CD4-positive, alpha-beta T cell treated with Interleukin-4 for 4 hours (primary cell): ENCODE measurements at places on chromosomes 4 and X.

DNA sequence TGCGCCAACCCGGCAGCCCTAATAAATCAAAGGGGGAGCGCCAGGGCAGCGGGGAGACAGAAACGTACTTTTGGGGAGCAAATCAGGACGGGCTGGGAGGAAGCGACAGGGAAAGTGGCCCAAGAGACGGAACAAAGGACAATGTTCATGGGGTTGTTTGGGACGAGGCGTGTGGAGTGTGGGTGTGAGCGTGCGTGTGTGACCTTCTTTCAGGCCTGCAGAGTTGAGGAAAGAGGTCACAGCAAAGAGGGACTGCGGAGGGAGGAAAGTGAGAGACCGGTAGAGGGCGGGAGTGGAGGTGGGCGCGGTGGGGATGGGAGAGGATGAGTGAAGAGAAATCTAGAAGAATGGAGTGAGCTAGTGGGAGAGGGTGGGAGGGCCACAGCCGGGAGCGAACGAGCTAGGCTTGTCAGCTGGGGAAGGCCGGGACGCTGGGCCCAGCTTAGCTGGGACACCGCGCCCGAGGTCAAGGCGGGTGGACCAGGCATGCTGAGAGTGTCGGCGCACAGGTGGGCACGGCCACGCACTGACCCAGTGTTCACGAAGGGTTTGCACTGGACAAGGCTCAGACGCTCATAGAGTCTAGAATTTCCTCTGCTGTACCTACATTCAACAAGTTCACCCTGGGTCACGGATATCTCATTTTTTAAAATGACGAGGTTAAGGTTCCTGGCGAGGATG, 14.7 kb upstream of the PITX2 start:
- no peak for DNase-seq

DNA sequence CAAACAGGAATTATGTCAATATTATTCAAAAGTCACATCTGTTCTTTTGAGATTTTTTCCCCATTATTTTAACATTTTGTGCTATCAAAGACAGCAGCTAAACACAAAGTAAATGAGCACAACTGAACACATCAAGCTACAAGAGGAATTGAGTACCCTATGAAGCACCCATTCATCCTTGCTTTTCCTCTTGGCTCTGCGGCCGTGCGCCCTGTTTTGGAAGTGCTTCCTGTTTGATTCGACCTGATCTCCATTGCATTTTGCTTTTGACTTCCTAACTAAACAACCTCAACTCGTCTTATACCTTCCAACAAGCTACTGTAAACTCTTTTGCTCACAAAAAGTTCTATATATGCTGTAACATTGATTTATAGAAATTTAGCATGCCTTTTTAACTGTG, 85.0 kb downstream of the SCFD2 start:
- no peak for DNase-seq

GRCh38 chr4:138669479-138670315, 345.9 kb upstream of the NOCT start:
- DNase-seq = no peak

DNA sequence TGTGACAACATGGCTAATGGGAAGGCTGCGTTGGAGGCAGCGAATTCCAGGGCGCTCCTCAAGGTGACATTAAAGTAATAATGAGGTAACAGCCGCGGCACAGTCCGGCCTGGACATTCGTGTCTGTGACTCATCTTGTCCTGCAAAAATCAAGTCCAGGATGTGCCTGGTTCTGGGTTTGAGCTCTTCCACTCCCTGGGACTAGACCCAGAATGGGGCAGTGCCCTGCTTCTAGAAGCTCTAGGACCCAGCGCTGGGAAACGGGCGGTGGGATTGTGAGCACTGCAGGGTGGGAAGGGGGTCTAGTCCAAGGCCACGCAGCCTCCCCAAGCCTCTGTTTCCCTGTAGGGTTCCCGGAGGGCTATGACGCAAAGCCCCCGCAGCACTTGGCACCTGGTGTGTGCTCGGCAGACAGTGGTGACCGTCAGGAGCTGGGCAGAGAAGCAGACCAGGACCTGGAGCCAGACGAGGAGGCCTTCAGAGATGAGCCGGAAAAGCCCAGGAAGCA, 34.9 kb downstream of the HMX1 start:
- no peak for DNase-seq

DNA sequence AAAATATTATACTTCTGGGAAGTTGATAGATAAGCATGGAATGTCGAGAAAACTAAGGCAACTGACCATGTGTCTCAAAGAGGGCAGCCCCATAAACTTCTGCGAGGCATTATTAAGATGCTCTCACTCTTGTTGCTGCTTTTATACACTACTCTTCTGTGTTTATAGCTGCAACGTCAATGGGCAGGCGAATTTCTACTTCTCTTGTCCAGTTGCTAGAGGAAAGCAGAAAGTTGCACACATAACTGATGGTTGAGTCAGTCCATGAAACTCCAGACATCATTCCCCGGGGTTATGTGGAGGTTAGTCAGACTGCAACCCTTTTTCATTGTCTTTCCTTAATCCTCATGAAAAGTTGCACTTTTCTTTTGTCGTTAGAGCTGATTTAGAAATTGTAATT, 39.8 kb downstream of the VCX3B start:
- no peak for DNase-seq

DNA sequence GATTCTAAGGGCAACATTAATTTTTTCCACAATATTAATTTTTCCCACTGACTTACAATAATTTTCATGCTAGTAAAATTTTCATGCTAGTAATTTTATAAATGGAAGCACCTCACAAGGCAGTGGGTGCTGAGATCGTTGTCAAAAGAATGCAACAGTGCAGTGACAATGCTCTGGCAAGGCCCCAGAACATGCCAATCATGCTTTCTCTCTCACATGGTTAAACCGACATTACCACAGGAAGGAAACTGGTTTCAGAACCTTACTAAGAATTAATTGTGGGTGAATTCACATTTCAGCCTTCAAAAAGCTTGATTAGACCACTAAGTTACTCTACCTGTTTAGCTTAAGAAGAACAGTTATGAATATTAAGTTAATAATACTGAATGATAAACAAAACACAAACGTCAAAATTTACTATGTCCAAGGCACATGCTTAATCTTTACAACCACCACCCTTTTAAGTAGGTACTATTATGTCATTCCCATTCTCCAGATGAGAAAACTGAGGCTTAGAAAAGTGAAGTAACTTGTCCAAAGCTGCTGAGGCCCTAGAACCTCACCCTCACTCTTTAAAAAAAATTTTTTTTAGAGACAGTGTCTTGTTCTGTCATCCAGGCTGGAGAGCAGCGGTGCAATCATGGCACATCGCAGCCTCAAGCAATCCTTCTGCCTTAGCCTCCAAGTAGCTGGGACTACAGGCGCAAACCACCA, 10.0 kb upstream of the OPHN1 start:
- DNase-seq = peak; percentile 18
